EH (cell line): ENCODE measurements at places on chromosomes 12 and 14.
A peak's percentile ranks its signal among the peaks of the same experiment; 100 is the strongest.

- no peak for DNase-seq
These were observed 10.7 kb upstream of the STX2 start for GRCh38 chr12:130849561-130850417.

GRCh38 chr14:68805414-68805813 is 12.5 kb upstream of the ZFP36L1 start:
- peak; percentile 13 for DNase-seq

DNA sequence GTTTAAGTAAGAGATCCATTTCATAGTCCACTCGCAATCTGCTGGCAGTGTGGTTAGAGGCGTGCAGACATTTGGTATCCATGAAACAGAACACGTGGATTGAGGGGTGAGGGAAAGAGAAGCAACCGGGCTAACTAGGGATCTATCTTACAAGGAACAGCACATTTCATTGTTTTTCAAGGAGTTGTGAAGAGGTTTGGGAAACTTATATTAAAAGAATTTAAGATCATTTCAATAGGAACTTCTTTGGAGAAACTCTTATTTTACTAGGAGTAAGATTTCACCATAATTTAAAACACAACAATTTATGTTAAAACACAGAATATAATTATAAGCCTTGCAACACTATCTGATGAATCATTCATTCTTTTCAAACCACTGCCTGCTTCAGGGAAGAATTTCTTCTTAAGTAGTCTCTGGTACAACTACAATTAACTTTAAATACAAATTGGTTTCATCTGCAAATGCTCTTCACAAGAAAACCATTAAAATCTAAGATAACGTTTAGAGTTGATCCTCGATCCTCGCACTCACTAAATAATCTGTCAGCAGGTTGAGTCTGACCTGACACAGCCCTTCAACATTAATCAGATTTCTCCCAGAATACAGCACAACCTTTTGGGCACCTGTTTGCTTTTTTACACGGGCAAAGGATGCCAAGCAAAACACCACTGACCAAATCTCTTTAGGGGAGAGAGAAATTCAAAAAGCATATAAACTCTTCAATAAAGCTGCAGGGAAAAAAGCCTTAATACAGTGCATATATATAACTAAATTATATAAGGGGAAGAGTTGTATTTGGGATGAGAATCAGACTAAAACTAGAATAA is 27.3 kb downstream of the PPTC7 start:
- peak; percentile 83 for DNase-seq

- no peak for DNase-seq
These were observed 295.5 kb downstream of the RMST start for GRCh38 chr12:97758194-97758501.

DNA sequence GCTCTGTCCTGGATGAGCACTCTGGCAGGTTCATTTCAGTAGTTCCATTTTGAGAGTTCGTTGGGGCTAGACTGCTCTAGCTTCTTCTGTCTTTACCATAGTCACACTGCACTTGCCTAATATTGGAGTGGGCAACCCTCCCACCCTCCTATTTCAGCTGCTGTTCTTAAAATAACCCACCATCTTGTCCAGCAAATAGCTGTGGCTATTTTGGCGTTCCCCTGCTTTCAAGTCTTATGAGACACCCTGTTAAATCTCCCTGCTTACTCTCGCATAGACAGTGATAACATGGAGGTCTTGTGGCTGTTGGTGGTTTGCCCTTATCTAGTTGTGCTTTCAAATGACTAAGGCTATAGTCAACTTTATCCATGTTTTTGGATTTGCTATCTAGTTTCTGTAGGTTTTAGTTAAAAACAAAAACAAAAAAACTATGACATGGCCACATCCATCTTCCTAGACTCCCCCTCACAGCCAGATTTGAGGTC is 65.5 kb downstream of the LRP6 start:
- no peak for DNase-seq

GRCh38 chr14:55085060-55085660 is 33.7 kb downstream of the MAPK1IP1L start:
- DNase-seq = no peak

DNA sequence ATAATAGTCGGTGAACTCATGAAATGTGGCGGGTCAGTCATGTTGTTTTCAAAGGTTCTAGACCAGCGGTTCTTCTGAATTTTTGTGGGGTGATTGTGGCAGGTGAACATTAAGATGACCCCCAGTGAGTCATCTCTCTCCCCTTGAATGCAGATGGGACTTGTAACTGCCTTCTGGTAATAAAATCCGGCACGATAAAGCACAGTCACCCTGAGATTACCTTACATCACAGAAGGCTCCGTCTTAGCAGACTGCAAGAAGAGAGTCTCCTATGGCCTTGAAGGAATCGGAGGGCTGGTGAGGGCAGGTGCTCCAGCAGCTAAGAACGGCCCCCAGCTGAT is 189.6 kb downstream of the FOXN3 start:
- no peak for DNase-seq

- no peak for DNase-seq
These were observed 152.3 kb downstream of the PHETA1 start for GRCh38 chr12:111216387-111217159.

GRCh38 chr14:54881235-54881760 is 21.3 kb downstream of the GCH1 start:
- peak; percentile 73 for DNase-seq

GRCh38 chr12:89895591-89895990 is 187.0 kb upstream of the ATP2B1 start:
- no peak for DNase-seq

- no peak for DNase-seq
These were observed 6.6 kb upstream of the CCND2 start for GRCh38 chr12:4266990-4267389.

GRCh38 chr12:127130506-127131124 is 1136.4 kb upstream of the TMEM132C start:
- no peak for DNase-seq

GRCh38 chr14:64212666-64213065 is 81.5 kb downstream of the ESR2 start:
- DNase-seq = no peak
